ENCODE measurements at places on chromosomes 3 and 15.

GRCh38 chr3:45684327-45684892 is 4.8 kb upstream of the SACM1L start:
- DNase-seq = no peak

DNA sequence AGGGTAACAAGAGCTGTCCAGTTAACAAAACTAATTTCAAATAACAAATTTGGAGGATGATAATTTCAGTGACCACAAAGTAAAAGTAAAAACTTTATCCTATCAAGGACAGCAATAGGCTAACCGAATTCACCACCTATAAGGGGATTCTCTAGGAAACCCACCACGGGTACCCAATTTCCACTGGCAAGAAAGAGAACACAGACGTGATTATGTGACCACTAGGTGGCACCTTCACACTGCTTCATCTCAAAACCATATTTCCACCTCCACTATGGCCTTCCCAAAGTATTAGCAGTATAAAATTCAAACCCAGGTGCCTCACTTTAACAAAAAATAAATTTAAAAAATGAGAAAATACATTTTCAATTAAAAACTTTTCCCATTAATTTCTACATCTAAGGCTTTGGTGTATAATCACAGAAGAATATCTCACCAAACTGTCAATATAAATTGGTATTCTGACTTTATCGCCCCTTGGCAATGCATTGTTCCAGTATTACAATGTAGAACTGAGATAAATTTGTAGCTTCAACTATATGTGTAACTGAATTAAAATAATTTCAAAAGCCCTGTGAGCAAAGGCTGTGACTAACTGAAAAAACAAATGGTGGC is 96.5 kb downstream of the FSIP1 start:
- peak; percentile 13 for DNase-seq

- peak; percentile 4 for DNase-seq
Observed at GRCh38 chr15:33975022-33975565, 6.8 kb downstream of the CHRM5 start.

DNA sequence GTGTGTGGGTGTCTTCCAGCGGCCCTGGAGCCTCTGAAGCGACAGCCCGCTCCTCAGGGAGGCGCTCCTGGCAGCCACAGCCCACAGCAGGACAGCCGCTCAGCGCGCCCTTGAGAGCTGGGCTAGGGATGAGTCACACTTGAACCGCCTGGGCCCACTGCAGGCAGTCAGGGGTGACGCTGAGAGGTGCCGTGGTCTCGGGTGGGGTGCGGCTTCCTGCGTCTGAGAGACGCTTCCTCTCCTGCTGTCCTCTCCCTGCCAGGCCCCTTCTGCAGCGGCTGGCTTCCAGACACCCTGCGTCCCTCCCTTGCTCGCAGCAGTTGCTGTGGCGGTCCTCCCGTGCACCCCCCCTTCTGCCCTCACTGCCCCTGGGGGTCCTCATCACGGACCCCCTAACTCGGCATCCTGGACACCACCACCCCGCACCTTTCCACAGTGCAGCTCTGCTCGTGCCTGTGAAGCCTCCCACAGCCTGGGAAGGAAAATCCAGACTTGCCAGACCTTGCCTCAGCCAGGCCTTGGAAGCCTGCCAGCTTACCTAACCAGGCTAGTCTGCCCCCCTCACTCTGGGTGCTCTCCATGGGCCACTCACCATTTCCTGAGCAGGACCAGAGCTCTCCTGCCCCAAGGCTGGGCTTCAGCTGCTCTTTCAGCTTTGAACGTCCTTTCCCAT is 1.1 kb upstream of the SPTBN5 start:
- no peak for DNase-seq

GRCh38 chr3:81452418-81452817 is 309.0 kb downstream of the GBE1 start:
- no peak for DNase-seq

GRCh38 chr3:174126990-174127758 is 729.6 kb downstream of the NLGN1 start:
- no peak for DNase-seq

GRCh38 chr3:66472313-66473134 is 28.3 kb downstream of the LRIG1 start:
- DNase-seq = no peak

DNA sequence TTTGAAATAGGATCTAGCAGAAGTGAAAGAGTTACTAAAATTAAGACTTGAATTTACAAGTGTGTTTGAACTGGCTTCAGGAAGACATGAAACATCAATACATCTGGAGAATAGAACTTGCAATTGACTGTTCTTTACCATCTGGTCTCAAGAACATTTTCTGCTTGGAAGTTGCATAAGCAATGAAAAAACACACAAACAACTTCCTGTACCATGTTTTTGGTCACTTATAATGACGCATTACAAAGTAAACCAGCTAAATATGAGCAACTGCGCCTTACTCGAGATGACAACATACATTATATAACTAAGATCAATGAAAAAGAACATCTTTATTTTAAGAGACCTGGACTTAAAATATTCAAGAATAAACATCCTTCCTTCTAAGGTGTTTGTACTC is 112.5 kb downstream of the TIGIT start:
- DNase-seq = no peak

GRCh38 chr3:108099679-108100428 is 9.0 kb upstream of the CD47 start:
- DNase-seq = peak; percentile 99

DNA sequence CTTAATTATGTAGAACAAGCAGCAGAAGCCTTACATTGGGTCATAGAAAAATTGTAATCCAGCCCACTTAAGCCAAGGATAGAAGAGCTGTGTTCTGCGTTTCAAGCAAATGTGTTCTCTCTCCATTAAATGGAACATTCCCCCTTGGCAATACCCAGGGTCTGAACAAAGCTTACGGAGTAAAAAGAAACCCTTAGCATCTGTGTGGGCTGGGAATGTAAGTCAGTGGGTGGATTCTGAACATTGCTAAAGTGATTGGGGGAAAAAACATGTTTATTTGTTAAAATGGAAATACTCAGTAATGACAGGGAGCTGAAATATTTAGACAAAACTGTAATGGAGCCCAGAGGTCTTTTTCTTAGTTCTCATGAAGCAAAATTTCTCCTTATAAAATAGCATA is 147.4 kb downstream of the DUT start:
- DNase-seq = no peak

DNA sequence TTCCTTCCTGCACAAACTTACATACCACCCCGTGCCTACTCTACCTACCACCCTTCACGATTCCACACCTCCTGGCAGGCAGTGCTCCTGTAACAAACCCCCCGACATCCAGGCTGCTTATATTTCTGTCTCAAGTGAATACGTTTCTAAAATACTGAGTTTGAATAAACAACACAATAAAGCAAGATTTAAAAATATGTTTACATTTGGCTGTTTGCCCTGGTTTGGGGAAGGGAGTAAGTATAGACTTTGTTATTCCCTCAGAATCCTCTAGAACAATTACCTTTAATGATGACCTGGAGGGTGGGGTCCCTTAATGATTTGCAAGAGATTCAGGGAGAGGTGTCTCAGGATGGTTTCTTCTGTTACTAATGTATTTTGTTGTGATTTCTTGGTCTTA is 402.6 kb upstream of the TBL1XR1 start:
- no peak for DNase-seq

DNA sequence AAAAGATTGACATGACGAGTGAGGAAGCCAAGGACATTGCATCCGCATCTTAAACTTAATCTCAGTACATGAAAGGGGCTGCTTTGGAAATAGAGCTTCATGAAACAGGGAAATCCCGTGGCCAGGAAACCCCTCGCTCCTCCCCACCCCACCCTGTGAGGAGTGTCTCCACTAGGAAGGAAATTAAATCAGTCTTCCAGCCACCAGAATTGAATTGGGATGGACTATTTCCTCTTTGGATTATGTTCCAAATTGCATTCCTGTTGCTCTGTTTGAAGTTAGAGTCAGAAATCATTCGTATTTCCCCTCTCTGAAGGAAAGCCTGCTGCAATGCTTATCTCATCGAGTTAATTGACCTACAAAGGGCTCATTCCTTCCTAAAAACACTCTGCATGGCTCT is 35.8 kb downstream of the CLDN11 start:
- DNase-seq = no peak

DNA sequence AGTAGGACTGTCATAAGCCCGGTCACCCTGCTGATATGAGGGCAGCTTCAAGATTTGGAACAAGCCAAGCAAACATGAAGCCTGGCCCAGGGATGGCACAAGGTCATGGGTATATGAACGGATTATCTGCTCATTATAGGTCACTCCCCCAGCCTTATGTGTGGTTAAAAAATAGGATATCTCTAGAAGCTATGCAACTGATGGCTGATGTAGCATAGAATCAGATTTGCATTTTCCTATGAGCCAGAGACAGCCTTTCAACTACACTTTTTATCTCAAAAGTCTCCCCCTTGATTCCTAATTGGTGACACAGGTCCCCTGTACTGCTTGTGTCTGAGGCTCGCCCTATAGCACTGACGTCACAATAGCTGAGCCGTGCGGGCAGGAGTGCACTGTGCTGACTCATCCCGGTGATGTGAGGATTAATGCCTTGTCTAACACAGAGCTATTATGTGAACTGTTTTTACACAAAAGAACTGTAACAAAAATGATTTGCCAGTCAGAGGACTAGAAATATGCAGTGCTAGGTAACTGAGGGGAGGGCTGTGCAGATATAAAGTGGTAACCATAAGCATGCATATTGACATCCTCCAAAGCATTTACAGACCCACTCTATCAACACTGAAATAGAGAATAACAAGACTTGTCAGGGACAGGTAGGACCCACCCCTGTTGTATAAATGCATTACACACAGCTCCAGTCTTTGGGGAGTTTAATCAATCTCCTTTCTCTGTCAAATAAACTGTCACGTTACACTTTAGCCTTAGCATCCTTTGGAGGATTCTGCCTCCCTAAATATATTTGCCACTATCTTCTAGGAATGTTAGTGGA is 204.9 kb downstream of the TIGIT start:
- DNase-seq = no peak

- DNase-seq = no peak
Observed at GRCh38 chr15:59221511-59222505, 15.2 kb downstream of the LDHAL6B start.

GRCh38 chr15:91208371-91208770 is 108.3 kb downstream of the SV2B start:
- DNase-seq = no peak

DNA sequence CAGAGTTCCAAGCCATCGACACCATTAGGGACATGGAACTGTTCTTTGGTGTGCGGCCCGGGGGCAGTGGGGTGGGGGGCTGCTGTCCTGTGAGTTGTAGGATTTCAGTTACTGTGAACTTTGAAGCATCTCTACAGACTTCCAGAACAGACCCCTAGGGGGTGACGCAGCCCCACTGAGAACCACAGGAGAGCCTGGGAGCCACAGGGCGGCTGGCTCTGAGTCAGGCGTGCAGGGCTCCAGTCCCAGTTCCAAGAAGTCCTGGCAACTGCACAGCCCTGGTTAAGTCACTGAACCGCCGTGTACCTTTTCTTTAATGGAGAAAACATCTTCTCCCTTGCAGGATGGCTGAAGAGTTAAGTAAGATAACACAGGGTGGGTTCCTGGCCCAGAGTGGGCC is 23.5 kb upstream of the LRTM1 start:
- DNase-seq = no peak

DNA sequence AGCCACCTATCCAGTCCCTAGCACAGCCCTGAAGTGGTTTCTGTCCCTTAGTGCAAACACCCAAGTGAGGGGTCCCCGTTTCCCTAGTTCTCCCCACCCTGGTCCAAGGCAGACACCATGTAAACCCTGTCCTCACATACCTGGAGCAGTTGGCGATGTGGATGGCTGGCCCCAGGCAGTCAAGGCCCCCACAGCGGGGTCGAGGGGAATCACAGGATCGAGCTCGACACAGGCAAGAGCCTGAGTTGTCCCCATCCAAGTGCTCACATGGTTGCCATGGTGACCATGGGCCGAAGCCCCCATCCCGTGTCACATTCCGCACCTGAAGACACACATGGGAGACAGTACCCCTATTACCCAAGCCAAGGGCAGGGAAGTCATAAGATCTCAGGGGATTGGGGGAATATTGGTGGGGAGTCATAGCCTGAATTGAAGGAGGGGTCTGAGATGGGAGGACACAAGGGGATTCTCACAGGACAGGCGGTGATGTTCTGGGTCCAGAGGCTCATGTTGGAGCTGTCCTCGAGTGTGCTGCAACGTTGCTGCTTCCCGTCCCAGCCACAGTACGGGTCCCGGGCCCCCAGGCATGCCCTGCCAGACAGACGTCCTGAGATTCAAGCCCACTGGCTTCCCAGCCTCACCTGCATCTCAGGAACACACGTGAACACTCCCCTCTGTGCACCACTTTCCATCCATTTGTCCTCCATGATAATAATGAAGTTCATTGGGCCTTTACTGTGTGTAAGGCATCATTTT is 112.1 kb downstream of the SEMA5B start:
- no peak for DNase-seq

DNA sequence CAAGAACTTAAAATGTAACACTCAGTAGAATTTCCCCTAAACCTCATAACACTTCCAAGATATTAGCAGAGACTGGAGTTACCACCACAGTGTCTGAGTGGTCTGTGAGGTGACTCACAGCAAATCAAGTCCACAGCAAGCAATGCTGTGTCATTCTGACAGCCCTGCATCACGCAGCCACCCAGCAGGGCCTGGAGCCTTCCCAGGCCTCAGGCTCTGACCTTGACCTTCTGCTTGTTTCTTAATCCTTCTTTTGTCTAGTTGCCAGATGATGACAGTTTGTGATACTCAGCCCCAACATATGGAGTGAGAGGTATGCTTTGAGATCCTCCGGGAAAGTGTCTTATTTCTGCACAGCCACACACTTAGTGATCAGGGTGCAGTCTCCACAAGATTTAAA is 82.5 kb downstream of the TOP2B start:
- DNase-seq = peak; percentile 80

GRCh38 chr3:72563690-72564370 is 284.4 kb downstream of the SHQ1 start:
- DNase-seq = no peak

DNA sequence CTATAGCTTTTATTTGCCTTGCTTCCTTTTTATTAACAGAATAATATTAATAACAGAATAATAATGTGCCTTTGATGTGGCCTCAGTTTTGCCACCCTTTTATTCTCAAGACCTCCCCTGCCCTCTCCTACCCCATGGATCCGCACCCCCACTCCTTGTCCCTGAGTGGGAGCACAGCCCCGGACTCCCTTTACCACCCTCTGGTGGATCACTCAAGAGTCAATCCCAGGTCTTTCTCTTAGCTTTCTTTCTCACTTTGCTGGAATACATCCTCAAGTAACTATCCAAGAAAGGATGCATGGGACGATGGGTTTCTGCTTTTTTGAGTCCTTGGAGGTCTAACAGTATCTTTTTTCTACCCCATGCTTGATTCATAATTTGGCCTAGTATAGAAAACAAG is 63.4 kb downstream of the KLF13 start:
- DNase-seq = no peak

DNA sequence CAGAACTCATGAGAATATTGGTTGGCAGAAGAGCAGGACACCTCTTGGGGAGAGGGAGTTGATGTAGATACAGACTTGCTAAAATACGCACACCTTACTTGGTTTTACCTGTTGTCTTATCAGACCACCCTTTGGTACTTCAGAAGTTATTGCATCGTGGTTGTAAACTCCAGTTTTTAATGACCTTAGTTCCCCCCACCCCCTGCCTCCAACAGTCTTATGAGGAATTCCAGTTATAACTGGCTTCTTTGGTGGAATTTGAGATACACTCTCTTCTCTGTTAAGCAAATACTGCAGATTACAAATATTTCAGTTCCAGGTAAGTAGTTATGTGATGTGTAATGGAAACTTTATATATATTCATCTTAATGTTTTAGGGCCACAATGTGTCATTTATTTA is 5.0 kb downstream of the SLC25A38 start:
- no peak for DNase-seq

Data from AML-193 (cell line).